ENCODE measurements at places on chromosomes 3 and 15. TPM values are rescaled to one million over a fixed set of nuclear protein-coding genes. Genes with fewer than 3 reads are reported as not detected.

Gene CHRNA5
- 35.1 TPM for total RNA-seq

Gene TRANK1
- total RNA-seq, result 1.7 TPM

Gene RAD51
- total RNA-seq, result 18.4 TPM

Gene RTP3
- total RNA-seq, result not detected

Gene DUOXA2
- not detected for total RNA-seq

Gene NME9
- not detected for total RNA-seq

Gene TJP1
- total RNA-seq, result 70.1 TPM

Gene PLA2G4E
- not detected for total RNA-seq

Gene EXD1
- total RNA-seq, result not detected
